ENCODE measurements at places on chromosomes 3 and 15.

GRCh38 chr3:186760141-186760833, 23.1 kb upstream of the EIF4A2 start:
- DNase-seq = no peak

DNA sequence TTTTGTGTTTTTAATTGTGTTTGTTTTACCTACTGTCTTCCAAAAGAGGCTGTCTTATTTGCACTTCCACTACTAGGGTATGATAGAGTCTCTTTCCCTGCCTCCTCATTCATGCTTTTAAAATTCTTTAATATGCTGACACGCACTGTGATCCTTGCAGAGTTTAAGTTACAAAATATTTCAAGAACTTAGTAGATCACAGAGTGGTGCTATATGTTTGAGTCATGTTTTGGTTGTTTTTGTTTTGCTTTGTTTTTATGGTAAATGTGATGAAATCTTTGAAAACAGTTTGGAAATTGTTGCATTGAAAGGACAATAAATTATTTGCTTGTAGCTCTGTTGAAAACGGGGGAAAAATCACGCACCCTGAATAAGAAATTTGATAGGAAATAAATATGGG, 5.9 kb upstream of the ABHD10 start:
- DNase-seq = no peak

- no peak for DNase-seq
Observed at GRCh38 chr3:42195879-42196330, 70.1 kb downstream of the CCK start.

- DNase-seq = no peak
Observed at GRCh38 chr15:62737551-62737950, 305.0 kb upstream of the TPM1 start.

GRCh38 chr15:82304778-82305090, 42.1 kb downstream of the SAXO2 start:
- DNase-seq = no peak

- DNase-seq = no peak
Observed at GRCh38 chr15:43828061-43828657, 1.4 kb downstream of the WDR76 start.

- DNase-seq = no peak
Observed at GRCh38 chr3:195385526-195385925, 57.3 kb downstream of the ACAP2 start.

DNA sequence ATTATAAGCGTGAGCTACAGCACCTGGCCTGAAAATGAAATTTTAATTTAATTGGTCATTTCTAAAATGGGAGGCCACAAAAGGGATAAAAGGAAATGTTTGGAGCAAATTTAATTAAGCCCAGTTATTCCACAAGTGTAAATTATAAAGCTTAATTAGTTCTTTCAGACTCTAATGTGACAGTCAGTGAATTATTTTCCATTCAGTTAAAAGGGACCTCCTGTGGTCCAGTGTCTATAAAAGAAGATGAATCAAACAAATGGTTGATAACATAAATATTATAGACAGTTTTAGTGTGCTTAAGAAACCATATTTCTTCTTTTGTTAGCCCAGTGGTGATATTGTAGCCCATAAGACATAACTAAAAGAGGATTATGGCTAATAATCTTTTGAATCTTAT, 66.4 kb downstream of the CNOT10 start:
- no peak for DNase-seq

- no peak for DNase-seq
Observed at GRCh38 chr3:135460273-135460672, 505.3 kb upstream of the PPP2R3A start.

GRCh38 chr3:55964491-55964985, 477.4 kb upstream of the WNT5A start:
- DNase-seq = no peak

DNA sequence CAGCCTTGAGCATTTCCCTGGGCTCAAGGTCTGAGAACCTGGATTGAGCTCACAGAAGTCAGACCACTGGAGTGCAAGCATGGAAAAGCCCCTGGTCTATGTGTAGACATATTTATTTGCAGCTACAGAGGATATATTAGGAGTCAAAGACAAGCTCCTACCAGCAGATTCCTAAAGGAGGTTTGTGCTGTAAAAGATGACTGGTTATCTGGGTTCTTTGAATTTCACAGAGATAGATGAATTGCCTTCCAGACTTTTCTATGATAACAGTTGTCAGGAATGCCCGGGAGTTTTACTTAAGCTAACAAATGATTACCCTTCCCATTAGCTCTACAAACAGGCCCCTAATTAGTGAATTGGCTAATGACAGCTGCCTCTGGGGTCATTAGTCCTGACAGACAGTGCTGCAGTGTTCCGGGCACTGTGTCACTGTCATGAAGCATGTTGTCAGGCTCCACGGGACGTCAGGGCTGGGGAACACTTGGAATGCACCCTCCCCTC, 48.8 kb upstream of the PLXNA1 start:
- DNase-seq = peak; percentile 46

- DNase-seq = no peak
Observed at GRCh38 chr3:15809313-15809712, 11.5 kb upstream of the ANKRD28 start.

GRCh38 chr3:154273381-154273780, 50.9 kb downstream of the DHX36 start:
- DNase-seq = no peak

- DNase-seq = no peak
Observed at GRCh38 chr3:106619-107018, 89.9 kb upstream of the CHL1 start.

DNA sequence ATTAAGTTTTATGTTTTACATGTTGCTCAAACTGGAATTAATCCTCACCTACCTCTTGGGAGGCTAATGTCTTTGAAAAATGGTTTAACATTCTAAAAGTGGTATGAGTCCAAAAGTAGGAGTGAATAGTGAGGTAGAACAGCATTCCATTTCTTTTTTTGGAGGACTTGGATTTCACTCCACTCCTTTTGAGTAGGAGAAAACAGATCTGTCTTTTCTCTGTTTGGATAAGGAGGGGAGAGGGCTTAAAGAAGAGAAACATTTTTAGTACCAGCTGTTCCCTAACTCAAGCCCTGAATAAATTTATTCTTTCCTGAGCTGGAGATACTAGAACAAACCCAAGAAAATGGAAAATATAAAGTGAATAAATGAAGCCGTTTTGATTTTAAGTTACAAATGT, 687.9 kb downstream of the MECOM start:
- no peak for DNase-seq

GRCh38 chr3:15310491-15311370, 21.7 kb downstream of the SH3BP5 start:
- no peak for DNase-seq
